ENCODE measurements at places on chromosomes 2 and 18. TPM values are rescaled to one million over a fixed set of nuclear protein-coding genes. Genes with fewer than 3 reads are reported as not detected.

DNA sequence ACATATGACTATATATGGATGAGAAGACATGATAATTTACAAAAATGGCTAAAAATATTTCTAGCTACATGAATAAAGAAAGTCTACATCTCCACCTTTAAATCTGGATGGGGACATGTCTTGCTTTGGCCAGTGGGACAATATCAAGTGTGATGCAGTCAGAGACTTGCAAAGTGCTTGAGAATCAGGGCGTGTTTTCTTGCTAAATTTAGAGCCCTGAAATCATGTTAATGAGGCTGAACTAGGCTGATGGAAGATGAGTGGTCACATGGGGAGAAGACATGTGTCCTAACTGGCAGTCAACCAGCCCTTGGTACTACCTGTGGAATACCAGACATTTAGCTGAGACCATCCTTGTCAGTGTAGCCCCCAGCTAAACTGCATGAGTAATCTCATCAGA is 278.5 kb upstream of the RGPD4 start:
- no peak for DNase-seq

DNA sequence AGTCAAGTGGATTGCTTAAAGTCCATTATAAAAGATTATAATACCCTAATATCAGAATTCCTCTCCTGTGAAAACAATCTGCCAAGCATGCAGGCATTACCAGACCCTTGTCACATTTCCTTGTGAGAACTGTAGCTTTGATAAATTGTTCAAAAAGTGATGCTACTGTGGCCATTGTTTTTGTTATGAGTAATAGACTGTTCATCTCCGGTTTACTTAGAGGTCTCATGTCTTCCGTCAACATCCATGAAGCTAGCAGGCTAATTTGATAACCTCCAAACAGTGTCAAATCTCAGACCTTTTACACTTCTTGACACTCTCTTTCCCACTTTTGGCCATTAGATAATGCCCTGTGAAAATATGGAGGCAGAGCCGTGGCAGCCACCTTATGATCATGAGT is 342.7 kb downstream of the CPS1 start:
- DNase-seq, result no peak

DNA sequence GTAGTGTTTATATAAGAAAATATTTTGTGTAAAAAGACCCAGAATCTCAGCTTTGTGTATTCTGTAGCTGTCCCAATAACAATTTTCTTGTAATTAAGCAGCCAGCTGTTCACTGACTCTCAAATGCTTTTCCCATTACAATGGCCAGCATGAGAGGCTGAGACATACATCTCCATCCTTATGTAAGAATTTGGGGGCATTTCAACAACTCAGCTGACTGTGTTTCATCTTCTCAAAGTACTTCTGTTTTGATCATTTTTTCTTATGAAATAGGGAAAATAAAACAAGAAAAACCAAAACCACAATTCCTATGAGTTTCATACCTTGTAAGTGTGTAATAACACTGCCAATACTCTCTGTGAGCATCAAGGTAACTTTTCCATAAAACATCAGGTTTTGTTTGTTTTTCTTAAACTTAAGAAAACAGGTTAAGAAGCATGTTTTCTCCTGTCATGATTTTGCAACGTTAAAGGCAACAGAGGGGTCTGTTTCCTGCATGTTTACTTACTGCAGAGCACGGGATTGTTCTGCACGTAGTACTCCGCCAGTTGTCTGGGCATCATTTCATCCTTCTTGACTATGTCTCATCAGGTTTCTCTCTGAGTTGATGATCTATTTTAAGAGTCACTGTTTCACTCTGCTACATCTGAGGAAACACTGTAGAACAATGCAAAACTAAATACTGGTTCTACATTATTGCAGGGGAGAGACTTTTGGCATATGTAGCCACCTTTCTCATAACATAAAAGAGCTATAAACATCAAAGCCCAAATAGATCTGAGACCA is 62.9 kb upstream of the CYRIA start:
- DNase-seq, result no peak

NYAP2 gene
- total RNA-seq, result 0.93 TPM

MAB21L4 gene
- total RNA-seq, result 22.2 TPM

DNA sequence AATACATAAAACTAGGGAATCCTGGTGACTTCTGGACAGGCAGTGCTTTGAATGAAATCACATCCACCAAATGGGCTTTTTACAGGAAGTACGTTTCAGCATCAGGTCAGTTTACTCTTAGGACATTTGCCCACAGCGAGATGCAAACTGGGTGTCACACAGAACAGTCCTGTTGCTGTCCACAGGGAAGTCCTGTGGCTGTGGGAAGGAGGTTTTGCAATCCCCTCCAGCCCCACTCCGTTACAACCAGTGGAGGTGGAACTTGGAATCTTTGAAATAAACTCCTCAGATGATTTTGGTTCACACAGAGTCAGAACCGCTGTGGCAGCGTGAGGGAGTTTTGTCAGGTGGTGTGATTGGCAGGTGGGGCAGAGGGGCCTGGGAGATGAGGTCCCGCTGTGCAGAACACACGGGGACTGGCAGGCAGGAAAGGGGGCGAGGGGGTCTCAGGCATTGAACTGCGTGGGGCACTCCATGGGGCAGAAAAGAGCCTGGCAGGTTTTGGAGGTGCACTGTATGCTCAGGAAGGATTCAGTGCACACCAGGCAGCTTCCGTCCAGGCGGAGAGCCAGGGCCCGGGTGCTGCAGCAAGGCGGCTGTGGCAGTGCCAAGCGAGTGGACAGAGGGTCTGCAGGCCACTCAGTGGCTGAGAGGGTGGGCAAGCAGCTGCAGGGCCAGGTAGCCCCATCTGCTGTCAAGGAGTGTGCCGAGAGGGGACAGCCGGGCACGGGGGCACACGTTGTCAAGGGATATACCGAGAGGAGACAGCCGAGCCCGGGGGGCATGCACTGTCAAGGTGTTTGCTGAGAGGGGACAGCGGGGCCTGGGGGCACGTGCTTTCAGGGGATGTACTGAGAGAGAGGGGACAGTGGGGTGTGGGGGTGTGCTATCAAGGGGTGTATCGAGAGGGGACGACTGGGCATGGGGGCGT is 148.7 kb downstream of the LDLRAD4 start:
- DNase-seq, result peak; percentile 63

- DNase-seq, result no peak
These were observed 103.7 kb downstream of the LPIN1 start for GRCh38 chr2:11850082-11850481.

FEV gene
- total RNA-seq, result not detected

DNA sequence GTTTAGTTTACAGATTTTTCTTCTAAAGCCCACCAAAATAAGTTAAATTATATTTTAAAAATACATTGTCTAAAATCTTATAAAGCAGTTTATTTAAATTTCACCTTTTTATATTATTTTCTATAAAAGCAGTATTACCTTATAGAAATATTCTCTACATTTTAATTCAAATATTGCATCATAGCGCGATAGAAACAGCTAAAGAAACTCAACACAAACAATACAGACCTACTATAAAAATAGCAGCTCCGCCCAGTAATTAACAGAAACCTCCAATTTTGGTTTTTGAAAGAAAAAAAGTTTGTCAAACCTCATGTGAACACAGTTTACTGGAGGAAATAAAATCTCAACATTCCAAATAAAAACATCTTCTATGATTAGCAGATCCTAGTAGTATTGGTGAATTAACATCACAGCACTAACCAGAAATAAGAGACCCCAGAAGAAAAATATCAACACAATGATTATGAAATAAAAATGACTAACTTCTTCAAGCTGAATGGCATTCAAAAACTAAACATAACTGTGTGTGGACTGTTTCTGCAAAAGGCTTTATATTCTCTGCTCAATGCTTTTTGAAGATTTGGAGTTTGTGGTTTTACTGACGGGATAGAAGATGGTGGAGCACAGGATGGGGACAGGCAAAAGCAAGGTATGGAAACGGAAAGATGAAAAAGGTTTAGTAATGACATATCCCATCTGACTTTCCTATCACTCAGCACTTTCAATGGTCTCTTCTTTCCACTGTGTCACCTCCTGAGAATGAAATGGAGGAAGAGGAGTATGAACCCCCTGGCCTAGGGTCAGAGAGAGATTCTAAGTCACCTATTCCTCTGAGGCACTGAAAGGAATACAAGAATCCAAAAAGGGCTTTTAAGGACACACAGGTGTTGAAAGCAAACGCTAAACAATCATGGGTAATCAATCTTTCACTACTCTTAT is 17.5 kb downstream of the MAP4K3 start:
- DNase-seq, result no peak

- DNase-seq, result no peak
These were observed 84.3 kb upstream of the SERTAD2 start for GRCh38 chr2:64738026-64738425.

DNA sequence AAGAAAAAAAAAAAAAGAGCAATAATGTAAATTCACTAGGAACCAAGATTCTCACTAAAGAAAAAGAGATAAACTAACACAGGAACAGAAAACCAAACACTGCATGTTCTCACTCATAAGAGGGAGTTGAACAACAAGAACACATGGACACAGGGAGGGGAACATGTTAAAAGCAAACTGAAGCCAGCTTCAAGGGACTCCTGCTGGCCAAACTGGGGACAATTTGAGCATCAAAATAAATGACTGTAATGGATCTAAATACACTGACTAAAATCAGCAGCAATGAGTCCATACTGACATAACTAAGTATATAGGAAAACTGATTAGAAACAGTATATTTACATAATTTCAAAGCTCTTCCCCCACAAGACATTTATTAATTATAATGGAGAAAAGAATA is 73.0 kb downstream of the FARSB start:
- DNase-seq, result no peak

NFE2L2 gene
- 105 TPM for total RNA-seq

DNA sequence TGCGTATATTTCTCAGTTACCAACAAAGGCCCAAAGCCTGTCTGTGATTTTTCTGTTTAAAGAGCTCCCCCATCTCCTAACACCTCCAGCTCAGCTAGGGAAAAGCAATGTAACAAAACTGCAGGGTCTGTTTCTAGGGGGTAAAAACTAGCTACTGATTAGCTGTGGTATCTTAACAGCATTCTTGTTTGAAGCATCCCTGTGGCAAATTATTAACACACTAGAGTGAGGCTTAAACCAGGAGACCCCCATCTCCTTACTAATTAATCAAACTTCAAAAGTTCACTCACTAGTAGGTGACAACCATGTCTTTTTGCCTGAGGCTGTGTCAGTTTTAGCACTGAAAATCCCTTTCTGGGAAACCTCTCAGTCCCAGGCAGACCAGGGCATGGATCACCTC is 186.2 kb upstream of the PARD3B start:
- no peak for DNase-seq

DNA sequence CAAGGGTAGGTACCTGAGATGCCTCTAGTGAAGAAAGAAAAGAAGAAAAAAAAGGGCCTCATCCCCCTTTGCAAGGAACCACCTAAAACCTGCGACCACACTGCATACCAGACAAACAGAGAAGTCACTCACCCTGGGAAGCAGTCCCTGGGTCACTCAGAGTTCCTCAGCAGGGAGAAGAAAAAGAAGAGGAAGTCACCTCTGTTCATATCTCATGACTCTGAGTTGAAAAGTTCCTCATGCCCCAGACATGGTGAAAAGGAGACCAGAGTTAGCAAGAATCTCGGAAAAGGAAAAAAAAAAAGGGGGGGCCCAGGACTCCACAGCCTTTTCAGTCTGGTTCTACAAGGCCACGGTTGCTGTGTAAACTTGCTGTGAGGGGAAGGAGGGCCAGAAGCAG is 478.4 kb upstream of the NRXN1 start:
- no peak for DNase-seq

DNA sequence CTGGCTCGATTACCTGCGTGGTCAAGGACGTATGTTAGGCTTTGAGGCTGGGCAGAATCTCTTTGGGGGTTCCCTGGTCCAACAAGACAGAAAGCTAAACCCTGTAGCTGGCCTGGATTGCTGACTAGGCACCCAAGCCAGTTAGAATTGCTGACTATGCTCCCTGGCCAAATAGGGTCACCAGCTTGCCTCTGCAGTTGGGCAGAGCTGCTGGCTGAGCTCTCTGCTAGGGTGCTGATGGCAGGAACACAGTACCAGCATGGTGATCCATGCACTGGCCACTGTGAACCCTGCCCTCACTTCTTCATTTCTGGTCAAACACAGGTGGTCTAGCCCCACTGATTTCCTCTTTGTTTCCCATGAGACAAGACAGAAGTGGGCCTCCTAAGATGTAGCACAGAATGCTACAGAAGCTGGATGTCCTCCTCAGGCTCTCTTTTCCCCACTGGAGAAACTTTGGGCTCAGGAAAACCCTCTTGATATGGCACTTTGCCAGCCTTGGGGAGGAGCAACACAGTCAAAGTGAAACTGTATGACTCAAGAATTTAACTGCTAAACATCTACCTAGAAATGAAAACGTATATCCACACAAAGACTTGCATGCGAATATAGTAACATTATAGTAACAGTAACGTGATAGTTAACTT is 20.8 kb downstream of the SP140L start:
- DNase-seq, result no peak

DNA sequence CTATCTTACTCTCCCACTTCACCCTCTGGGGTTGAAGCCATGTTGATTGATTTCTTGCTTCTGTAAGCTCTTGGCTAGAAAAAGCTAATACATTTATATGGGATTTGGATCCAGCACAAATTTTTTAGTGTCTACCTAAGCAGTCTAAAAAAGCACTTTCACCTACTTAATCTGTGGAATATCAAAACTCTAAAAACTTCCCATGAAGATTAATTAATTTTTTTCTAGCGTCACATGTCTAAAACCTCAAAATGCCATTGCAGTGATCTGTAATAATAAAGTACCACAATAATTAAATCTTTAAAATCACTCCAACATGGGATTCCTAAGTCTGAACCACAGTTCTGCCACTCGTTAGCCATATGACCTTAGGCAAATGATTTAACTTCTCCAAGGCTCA is 180.1 kb downstream of the EN1 start:
- no peak for DNase-seq

DNA sequence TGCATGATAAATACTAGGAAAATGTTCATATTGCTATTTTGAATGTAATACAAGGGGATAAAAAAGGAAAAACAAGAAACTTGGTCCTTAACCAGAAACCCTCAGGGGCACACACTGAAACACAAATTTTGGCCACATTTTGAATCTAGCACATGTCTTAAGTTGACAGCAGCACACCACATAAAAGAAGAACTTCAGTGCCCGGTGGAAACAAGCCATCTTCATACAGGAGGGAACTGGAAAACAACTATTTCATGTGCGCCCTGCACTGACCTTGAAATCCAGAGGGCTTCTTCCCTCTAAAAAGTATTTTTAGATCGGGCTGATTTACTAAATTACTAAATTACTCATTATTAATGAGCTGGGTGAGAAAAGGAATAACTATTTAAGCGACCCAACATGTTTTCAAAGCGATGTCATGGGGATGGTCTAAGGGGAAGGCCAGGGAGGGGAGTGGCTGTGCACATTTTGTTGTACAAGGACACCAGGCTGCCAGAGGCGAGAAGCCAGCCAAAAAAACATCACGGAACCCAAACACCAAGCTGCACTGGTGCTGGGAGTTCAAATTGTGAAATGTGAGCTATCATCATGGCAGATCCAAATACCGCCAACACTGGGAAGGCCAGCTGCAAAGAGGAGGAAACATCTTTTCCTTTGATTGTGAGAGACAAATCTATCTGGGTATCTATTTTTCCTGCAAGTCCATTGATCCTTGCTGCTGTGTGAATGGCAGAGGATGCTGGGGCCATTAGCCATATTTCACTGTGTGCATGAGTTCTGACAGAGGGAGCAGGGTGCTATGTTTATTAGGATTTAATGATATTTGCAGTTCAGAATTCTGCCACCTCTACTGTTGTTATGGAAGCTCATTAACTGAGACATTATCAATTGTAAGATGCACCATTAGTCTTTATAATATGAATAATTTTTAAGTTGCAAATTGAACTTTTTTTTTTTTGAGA is 150.7 kb upstream of the LMAN1 start:
- no peak for DNase-seq

Data from upper lobe of right lung (tissue), 1 donor.